ENCODE measurements at places on chromosomes 5 and 9.

DNA sequence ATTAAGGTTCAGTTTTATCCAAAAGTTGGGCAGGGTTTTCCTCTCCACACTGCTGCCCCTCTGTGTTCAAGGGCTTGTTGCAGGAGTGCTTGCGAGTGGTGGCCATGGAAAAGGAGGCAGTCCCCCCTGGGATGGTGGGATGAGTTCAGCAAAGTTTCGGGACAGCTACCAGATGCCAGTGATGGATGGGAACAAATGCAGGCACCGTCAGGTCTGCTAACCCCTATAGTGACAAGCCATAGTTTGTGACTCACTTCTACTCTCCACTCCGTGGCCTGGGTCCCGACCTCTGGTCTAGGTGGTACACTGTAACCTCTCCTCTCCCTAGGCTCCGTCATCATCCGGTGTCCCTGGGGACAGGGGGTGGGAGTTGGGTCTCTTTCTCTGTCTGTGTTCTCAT lies 3.8 kb upstream of the RNF14 start:
- DNase-seq, result peak; percentile 54

- peak; percentile 64 for DNase-seq
Measured at GRCh38 chr5:167934551-167934971, 356.9 kb upstream of the WWC1 start.

DNA sequence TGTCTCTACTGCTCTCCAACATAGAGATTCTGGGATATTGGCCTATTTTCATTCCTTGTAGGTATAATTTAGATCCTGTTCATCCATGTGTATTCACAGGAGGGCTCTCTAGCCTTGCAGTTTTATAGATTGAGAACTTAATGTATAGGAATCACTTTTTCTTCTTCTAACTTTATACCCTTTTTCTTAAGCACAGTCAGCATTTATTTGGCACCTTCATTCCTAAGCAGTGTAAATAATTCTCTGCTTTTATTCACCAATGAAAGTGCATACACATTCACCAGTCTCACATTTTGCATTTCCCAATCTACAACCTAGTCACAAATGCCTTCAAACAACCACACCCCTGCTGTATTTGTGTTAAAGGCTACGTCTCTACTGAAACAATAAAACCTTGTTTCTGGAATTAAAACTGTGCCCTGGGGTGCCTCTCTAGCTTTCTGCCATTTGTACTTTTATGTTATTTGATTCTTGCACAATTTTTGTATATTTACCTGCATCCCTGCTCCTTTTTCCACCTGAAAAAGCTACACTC lies 49.3 kb downstream of the NREP start:
- DNase-seq, result no peak

- peak; percentile 86 for DNase-seq
Measured at GRCh38 chr5:150309101-150309885, 6.6 kb upstream of the ARSI start.

GRCh38 chr5:40224421-40224820 lies 455.3 kb upstream of the PTGER4 start:
- DNase-seq, result no peak

DNA sequence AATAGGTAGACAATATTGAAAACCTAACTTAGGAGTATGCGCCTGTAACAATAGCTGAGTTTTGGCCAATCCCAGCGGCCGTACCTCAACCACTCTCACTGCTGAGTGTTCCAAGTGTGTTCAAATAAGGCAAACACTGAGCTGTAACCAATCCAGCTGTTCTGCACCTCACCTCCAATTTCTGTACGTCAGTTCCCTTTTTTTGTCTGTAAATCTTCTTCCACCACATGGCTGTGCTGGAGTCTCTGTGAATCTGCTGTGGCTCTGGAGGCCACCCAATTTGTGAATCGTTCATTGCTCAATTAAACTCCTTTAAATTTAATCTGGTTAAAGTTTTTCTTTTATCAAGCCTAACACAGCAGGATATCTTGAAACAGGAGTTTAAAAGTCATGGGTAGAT lies 116.3 kb downstream of the SLC28A3 start:
- DNase-seq, result no peak

GRCh38 chr5:80990971-80991370 lies 30.8 kb downstream of the RASGRF2 start:
- peak; percentile 95 for DNase-seq

GRCh38 chr5:171810227-171810626 lies 24.6 kb downstream of the SMIM23 start:
- DNase-seq, result no peak

DNA sequence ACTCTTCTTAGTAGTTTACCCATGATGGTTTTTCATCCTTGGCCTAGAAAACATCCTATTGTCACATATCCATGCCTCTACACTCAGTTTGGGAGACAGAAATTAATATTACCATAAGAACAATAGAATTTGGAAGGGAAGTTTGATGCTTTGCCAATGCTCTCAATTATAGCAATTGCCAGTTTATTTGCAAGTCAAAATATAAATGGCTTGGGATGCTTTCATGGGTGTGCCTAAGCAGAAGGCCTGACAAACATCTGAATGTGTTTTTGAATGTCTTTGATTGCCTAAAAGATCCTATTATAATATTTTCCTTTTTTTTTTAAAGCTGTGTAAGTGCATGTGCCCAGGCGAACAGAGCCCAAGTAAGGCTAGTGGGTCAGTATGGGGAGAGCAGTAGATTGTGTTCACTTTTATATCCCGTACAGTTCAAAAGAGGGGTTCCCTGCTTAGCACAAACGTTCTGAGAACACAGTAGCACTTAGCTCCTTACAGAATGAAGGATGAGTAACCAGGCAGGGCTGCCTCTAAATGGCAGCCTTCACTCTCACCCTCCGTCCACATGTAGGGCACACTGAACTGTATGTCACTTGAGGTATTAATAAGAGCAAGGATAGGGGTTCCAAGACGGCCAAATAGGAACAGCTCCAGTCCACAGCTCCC lies 56.0 kb upstream of the AGXT2 start:
- DNase-seq, result no peak

DNA sequence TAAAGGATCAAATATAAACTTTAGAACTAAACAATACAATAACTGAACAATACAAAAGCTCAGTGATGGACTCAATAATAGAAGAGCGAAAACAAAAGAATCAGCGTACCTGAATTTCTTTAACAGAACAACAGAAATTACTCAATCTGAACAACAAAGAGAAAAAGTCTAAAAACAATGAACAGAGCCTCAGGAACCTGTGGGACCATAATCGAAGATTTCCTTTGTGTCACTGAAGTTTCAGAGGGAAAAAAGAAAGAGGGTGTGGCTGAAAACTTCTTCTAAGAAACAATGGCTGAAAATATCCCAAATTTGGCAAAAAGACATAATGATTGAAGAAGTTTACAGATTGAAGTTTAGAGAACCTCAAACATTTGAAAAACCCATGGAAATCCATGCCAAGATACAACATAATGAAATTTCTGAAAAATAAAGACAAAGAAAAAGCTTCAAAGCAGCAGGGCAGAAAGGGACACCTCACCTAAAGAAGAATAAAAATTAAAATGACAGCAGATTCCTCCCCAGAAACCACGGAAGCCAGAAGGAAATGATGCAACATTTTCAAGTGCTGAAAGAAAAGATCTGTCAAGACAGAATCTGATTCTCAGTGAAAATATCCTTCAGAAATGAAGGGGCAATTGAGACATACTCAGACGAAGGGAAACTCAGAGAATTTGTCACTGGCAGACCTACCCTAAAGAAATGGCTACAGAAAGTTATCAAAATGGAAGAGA lies 288.8 kb downstream of the ARL15 start:
- DNase-seq, result no peak

DNA sequence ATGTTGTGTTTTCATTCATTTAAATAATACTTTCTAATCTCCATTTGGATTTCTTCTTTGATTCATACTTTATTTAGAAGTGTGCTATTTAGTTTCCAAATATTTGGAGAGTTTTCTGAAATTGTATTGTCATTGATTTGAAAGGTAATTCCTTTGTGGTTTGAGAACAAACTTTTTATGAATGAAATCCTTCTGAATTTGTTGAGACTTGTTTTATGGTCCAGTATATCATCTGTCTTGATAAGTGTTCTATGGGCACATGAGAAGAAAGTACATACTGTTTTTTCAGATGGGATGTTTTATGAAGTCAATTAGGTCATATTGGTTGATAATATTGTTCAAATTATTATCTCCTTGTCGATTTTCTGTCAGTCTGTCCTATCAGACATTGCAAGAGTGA lies 953.8 kb downstream of the NR2F1-AS1 start:
- no peak for DNase-seq

DNA sequence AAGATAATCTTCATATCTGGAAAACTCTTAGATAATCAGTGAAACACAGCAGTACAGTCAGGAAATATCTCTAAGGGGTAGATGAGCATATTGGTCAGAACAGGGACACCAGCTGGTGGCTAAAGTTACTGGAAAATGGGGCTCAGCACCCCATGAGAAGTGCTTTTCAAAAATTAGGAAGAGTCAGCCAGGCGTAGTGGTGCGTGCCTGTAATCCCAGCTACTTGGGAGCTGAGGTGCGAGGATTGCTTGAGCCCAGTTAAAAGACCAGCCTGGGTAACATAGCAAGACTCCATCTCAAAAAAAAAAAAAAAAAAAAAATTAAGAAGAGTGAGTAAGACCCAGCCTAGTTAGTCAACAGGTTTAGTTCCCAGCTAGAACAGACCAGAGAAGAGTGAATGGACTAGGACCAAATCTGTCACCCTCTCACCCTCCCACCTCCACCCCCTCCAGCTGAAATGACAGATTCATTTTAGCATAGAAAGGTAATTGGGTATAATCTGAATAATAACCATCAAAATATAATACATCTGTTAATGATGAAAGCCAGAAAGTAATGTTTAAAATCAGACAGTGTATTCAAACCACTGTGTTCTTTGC lies 120.9 kb downstream of the CDC42SE2 start:
- no peak for DNase-seq

DNA sequence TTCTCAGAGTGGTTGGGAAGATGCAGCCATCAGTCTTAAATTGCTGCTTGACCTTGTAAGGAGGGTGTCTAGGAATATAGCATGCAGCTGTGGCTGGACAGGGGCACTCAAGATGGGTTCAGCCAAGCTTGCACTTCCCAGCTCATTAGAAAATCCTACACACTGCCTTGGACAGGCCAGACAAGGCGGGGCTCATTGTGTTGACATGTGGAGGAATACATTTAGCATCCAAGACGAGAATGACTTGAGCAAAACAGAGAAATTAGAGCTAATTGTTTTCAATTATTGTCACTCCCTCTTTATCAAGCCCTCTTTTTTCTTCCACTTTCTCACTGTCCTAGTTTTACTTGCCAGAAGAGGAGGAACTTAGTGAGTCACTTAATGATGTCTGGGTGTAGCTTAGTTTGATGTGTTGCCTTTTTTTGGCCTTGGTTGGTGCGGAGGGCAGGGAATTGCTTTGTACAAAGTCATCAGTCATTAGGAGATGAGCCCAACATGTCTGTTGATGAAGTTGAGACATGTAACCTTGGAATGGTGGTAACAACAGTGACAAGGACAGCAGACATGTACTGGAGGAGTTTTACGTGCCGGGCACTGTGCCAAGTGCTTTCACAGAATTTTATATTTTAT lies 1219.3 kb upstream of the WWC1 start:
- no peak for DNase-seq

- no peak for DNase-seq
Measured at GRCh38 chr9:128021098-128021497, 40.3 kb upstream of the EEIG1 start.

- no peak for DNase-seq
Measured at GRCh38 chr9:591292-591691, 250.2 kb upstream of the DMRT1 start.

- no peak for DNase-seq
Measured at GRCh38 chr9:6270896-6271295, 55.3 kb downstream of the IL33 start.

GRCh38 chr5:125257997-125258396 lies 511.6 kb upstream of the ZNF608 start:
- no peak for DNase-seq

- DNase-seq, result no peak
Measured at GRCh38 chr9:136831720-136832104, 10.6 kb upstream of the AJM1 start.

GRCh38 chr5:135376961-135377624 lies 21.9 kb downstream of the MACROH2A1 start:
- DNase-seq, result peak; percentile 52

- DNase-seq, result no peak
Measured at GRCh38 chr5:153888781-153889180, 149.9 kb downstream of the FAM114A2 start.

DNA sequence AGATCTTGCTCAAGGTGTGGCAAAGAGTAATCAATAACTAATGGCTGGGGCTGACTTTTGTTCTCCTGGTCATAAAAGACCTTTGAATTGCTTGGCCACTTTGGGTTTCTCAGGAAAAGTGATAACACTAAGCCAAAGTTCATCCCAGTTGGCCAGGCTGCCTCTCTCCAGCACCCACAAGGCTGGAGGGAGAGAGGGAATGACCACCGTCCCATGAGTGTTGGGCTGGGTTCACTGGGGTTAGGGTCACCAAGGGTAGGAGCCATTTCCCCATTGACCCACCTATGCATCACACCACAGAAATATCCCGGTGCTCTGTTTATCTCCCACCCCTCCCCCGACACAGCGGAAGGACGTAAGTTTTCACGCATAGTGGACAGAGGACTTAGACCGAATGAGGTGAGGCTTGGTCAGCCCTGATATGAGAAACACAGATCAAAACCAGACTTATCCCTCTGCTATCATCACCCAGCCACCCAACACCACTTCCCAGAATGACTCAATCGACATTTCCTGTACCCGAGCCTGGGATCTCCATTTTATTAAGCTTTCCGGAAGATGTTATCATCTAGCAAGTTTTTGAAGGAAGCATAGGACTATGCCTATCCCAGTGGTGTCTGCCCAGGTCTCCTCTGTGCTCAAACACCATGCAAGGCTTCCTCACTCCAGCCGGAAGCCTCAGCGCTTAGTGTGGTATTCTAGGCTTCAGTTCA lies 27.0 kb upstream of the PPARGC1B start:
- DNase-seq, result no peak

- DNase-seq, result no peak
Measured at GRCh38 chr5:134000696-134001453, 3.9 kb downstream of the VDAC1 start.

DNA sequence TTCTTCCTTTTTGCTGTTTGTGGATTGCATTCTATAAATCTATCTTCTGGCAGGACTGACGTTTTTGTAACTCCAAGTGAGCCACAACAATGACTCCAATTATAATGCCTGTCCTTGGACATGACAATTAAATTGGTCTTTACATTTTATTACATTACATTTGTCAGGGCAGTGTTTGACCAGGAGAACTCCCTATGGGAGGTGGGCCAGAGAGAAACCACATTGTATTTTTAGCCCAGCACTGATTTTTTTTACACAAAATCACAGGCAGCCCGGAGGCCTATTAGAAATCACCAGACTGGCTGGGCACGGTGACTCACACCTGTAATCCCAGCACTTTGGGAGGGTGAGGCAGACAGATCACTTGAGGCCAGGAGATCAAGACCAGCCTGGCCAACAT lies 99.1 kb upstream of the SMC5 start:
- peak; percentile 57 for DNase-seq

GRCh38 chr5:133820507-133820906 lies 147.9 kb downstream of the C5orf15 start:
- peak; percentile 10 for DNase-seq

GRCh38 chr5:160905285-160905684 lies 53.3 kb upstream of the ATP10B start:
- no peak for DNase-seq

All from islet precursor cell (in vitro differentiated cells).